ENCODE measurements at places on chromosomes 4 and X.

GRCh38 chrX:437661-438390 is 51.1 kb upstream of the PPP2R3B start:
- DNase-seq: no peak

GRCh38 chr4:27692158-27692557 is 831.5 kb downstream of the STIM2 start:
- DNase-seq: no peak

DNA sequence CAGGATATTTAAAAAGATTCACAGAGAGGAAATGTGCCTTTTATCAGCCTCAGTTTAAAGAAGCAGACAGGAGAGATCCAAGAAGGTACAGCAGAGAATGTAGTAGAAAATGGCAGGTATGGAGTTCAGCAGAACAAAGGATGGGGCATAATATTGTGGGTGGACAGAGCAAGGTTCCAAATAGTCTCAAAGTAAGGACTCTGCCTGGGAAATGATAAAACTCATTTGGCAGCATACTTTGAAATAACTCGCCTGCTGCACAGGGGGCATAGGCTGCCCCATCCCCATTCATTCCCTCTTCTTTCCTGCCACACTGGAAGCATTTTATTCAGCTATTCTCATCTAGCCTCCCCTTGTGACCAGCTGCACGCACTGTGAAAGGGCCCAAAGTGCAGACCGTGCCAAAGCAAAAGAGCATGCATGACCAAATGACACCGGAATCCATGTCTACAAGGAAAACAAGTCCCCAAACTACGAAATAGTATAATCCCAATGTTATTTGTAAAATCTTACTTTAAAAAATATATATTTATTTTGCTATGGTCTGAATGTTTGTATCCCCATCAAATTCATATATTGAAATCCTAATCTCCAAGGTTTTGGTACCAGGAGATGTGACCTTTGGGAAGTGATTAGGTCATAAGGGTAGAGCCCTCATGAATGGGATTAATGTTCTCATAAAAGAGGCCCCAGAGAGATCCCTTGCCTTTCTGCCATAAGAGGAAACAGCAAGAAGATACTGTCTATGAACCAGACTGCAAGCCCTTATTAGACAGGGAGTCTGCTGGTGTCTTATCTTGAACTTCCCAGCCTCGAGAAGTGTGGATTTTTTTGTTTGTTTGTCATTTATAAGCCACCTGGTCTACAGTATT is 77.4 kb upstream of the PRSS48 start:
- no peak for DNase-seq

DNA sequence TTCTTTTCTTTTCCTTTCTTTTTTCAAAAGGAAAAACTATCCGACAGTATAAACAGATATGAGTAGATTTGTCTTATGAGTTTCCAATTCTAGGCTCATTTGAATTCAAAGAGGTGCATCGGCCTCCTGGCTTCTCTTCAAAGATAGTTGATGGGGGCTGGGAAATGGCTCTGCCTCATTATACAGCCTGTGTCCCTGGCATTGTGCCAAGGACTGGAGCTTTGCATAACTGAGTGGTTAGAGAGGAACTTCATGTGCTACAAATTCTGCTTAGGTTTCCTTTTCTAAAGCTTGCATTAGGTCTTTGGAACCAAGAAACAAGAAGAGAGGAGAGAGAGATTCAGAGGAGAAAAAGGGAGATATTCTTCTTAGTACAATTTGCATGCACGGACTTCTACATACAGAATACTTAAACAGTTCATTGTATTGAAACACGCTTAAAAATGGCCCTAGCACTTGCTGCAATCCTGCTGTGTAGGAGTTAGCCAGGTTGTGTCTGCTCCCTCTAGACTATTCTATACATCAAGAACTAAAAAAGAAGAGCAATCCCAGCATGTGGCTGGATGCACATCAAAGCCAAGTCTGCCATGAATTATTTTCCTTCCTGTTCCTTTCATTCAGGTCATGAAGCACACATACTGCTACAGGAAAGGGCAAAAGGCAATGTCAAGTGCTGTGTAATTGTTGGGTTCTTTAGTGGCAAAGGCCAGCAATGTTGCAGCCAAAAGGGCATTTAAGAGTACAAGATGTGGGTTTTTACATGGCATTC is 70.9 kb downstream of the INTS12 start:
- DNase-seq: no peak

- no peak for DNase-seq
Observed at GRCh38 chr4:132587626-132588025, 561.5 kb upstream of the PCDH10 start.
